ENCODE measurements at places on chromosomes 11 and 22.

DNA sequence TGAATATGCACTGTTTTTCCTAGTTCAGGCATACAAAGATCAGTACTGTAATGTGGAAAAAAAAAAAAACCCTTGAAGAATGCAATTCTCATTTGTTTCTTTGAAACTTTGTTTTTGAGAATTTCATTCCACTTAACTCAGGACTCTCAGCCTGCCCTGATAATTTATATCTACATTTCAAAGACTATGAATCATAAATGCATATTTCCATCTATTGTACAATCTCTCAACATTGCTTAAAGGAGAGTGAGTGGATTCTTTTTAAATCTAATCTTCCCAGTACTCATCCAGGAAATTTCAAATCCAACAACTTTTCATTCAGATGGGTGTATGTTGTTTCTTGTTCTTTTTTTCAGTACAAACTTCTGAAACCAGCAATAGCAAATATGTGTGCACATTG, 322.2 kb upstream of the DDI1 start:
- DNase-seq = no peak

GRCh38 chr22:45876136-45877035, 100.6 kb downstream of the WNT7B start:
- DNase-seq = no peak

GRCh38 chr22:38831166-38831945, 12.5 kb downstream of the NPTXR start:
- DNase-seq = no peak

DNA sequence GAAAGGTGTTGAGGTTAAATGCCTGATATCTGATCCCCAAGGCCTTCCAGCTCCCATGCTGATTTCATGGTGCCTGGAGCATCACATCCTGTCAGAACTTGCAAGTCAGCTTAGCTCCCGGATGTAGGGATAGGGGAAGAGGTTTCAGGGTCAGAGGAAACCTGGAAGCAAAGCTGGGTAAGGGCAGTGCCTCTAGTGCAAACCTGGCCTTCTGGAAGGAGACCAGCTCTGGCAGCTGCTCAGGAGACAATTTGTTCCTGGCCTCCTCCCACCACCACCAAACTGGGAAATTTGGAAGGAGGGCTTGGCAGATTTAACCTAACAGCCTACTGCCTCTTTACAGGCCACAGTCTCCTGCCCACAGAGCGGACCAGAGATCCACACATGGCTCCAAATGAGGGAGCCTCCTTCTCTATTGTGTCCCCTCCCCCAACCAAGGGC, 9.2 kb upstream of the TSKU start:
- no peak for DNase-seq

DNA sequence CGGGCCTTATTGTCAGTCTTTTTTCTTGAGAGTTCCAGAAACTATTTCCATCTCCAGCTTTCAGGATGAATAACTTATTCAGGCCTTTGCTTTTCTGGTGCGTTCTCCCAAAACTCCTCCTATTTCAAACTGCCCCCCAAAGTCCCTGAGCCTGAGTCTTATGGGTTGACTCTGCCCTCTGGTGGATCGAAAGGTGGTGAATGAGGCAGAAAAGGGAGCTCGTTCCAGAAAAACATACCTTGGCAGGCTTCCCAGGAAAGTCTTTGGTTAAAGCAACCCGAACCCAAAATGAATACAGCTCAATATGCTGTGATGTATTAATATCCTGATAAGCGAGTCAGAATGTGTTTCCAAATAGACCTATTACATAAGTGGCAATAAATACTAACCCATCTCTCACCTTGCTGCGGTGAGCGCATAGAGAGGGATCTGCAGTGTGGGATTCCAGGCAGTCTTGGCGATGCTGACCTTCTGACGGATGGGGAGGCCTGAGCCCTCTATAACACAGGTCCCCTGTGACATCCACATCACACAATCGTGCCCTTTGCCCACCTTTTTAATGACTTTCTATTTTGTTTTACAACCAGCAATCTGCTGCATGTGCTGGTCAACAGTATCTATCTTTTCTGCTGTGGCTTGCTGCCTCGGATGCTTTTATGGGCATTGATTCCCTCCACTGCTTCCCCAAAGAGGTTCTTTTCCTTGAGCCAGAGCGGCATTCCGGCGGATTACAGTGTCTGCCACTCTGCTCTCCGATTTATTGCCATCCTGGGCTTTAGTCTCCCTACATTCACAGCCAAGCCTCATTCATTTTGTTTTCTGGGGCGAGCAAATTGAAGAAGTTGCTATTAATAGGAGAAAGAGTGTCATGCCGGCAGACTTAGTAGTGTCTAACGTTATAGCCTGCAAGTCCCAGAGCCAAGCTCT, 756.8 kb downstream of the NTM start:
- peak; percentile 63 for DNase-seq

DNA sequence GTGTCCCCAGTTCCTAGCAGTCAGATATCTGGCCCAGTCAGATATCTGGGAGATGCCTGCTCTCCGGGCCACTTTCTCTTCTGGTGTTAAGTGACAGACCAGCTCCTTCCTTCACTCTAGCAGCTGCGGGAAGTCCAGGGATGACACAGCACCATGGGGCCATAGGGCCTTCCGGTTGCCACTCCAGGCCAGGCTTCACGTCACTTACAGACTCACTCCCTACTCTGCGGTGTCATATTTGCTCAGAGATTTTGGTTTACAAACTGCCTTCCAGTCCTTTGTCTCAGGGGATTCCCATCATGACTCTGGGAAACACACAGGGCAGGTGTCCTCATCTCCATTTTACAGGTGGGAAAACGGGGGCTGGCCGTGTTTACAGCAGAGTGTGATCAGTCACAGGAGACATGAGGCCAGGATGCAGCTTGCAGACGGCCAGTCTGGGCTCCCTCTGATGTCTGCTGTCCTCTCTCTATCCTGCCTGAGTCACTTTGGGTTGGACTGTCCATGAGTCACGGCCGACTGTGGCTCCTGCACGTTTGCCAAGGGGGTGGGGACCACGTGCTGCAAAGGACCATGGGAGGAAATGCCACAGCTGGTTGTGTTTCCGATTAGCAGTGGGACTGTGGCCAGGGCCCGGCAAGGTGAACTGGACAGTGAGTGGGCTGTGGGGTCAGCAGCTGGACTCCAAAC, 8.2 kb upstream of the TBC1D22A start:
- no peak for DNase-seq
